ENCODE measurements at places on chromosomes 1 and 21. TPM values are rescaled to one million over a fixed set of nuclear protein-coding genes. Genes with fewer than 3 reads are reported as not detected.

Gene METTL13
- total RNA-seq, result 18.5 TPM

Gene ACTN2
- total RNA-seq, result 9.7 TPM

Gene VASH2
- total RNA-seq, result 17.8 TPM

Gene KCNE2
- total RNA-seq, result 0.23 TPM

Gene PPP1R8
- total RNA-seq, result 46.6 TPM

Gene VHLL
- total RNA-seq, result 0.69 TPM

Gene CCDC185
- total RNA-seq, result 0.23 TPM

Gene TCHHL1
- not detected for total RNA-seq
